ENCODE measurements at places on chromosomes 4 and X.

GRCh38 chr4:165855191-165855590, 17.8 kb upstream of the TLL1 start:
- no peak overlapping the region for H3K27ac ChIP-seq
- H3K36me3 ChIP-seq: no peaks in the 10 kb centered on the region
- H3K4me1 ChIP-seq: no peaks in the 10 kb centered on the region

DNA sequence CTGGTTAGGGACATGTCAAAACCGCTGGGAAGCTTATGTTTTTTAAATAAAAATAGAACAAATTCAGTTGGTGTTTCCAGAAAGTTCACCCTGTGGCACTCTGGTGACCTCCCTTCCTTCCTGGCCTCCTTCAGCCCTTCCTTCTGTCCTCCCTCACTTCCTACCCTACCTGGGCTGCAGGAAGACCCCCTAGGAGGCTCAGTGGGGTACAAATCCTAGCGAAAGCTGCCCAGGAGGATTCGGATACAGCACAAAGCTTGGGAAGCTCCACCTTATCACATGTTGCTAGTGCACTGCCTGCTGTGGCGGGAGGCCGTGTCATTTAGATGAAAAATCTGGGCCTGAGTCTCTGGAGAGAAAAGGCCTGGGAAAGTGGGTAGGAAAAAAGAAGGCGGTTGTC, 60.5 kb downstream of the FHDC1 start:
- no peak for DNase-seq
- H3K27me3 ChIP-seq: no peaks in the 10 kb centered on the region
- H3K27ac ChIP-seq: peak overlapping the region; percentile 78
- H3K4me1 ChIP-seq: peaks cover 16% of the 10 kb centered on the region
- H3K4me3 ChIP-seq: no peak overlapping the region

GRCh38 chr4:83108101-83108861, 6.2 kb downstream of the PLAC8 start:
- H3K27ac ChIP-seq: peak overlapping the region; percentile 97
- H3K4me3 ChIP-seq: no peak overlapping the region
- H3K36me3 ChIP-seq: no peaks in the 10 kb centered on the region
- H3K27me3 ChIP-seq: no peaks in the 10 kb centered on the region

DNA sequence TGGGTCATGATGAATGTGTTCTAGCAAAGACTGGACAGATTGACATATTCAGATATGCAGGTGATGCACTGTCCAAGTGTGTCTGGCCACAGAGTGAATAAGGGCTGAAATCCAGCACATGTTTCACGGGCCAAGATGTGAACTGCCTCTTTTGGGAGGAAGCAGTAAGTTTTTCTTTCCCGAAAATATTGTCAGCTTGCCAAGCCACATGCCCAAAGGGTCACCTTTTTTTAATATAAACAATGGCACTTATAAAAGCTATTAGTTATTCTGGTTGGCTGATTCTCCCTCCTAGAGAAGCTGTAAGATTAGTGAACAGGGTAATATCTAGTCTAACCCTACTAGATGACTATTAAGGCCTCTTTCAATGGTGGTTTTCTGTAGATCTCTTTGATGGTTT, 1.5 kb upstream of the EDNRA start:
- no peak overlapping the region for H3K27ac ChIP-seq
- DNase-seq: no peak

DNA sequence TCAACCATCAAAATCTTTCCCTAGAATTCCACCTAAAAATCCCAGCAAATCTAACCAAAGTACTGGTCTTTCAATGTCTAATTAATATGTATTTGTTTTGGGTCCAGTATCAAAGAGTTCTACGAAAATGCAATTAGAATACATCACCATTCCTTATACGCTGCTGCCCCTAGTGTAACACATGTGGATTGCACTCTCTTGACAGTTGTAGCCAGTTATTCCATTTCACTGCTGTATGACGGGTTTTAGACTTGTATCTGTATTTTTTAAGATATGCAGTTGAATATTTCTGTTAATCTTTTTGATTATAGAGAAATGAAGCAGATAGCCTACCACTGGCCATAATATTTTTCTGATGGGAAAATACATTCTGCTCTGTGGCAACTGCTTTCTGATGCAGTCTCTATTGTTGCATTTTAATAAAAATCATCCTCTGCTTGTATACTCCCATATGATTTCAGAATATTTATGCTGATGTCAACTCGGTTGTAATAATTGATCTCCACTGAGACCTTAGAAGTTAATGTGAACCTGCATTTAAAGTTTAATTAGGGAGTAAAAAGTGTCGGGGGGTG, 17.1 kb upstream of the PAGE2B start:
- H3K27me3 ChIP-seq: no peaks in the 10 kb centered on the region
- no peak overlapping the region for H3K4me3 ChIP-seq
- H3K27ac ChIP-seq: no peak overlapping the region
- DNase-seq: no peak
- H3K4me1 ChIP-seq: peaks cover 3% of the 10 kb centered on the region
- H3K36me3 ChIP-seq: no peaks in the 10 kb centered on the region

- no peaks in the 10 kb centered on the region for H3K27me3 ChIP-seq
- no peak overlapping the region for H3K4me3 ChIP-seq
- no peak for DNase-seq
- H3K4me1 ChIP-seq: no peaks in the 10 kb centered on the region
Observed at GRCh38 chr4:81712714-81713113, 241.0 kb upstream of the RASGEF1B start.
